ENCODE measurements at places on chromosomes 12 and 14.

GRCh38 chr14:51638071-51638944 lies 13.4 kb upstream of the FRMD6 start:
- no peak for DNase-seq

DNA sequence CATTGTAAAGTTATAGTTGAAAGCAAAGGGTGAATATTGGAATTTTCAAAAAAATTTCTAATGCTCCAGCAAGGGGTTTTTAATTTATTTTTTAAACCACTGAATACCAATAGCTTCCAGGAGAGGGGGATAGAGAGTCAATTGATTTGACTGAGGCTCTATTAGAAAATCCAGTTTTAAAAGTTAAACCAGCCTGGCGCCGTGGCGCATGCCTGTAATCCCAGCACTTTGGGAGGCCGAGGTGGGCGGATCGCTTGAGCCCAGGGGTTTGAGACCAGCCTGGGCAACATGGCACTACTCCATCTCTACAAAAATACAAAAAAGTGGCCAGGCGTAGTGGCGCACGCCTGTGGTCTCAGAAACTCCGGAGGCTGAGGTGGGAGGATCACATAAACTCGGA lies 150.1 kb downstream of the SLC38A4 start:
- no peak for DNase-seq

GRCh38 chr12:121580959-121581685 lies at the start of gene KDM2B:
Gene KDM2B (minus strand): TSS chr12:121581023. CDS start chr12:121580911, 112 bp downstream.
- DNase-seq, result no peak

- no peak for DNase-seq
Observed at GRCh38 chr12:51475543-51475942, 50.9 kb downstream of the SLC4A8 start.

GRCh38 chr14:89212386-89213235 lies 204.4 kb downstream of the FOXN3 start:
- no peak for DNase-seq

DNA sequence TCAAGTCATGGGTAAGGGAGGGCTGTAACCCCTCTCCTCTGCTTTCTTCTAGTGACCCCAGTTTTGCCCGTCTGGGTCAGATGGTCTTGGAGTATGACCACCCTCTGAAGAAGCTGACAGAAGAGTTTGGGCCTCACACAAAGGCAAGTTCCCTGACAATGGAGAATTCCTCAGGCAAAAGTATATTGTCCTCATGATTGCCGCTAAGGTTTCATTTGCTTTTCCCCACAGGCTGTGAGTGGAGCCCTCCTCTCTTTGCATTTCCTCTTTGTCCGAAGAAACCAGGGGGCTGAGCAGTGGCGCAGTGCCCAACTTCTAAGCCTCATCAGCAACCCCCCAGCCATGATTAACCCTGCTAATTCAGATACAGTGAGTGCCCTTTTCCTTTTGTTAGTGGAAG lies 12.1 kb downstream of the NCKAP1L start:
- DNase-seq, result no peak

DNA sequence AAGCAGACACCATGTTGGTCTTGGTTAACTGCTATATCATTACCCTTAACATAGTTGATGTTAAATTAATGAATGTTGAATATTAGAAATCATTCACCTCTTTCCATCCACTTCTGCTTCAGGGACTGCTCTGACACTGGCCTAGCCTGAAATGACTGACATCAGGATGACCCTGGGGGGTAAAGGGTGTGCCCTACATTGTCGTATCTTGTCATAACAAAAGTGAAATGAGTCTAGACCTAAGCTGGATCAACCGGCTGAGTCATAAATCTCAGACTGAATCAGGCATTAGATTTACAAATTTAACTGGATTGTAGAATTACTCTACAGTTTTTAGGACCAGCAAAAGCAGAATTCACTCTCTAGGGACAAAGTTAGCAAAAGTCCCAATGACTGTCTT lies 35.3 kb downstream of the KICS2 start:
- DNase-seq, result no peak
